ENCODE measurements at places on chromosomes 5 and 9.
A peak's percentile ranks its signal among the peaks of the same experiment; 100 is the strongest.

GRCh38 chr5:56961746-56962145 lies 9.8 kb upstream of the MIER3 start:
- no peak for DNase-seq
- peaks cover 70% of the 10 kb centered on the region for H3K27me3 ChIP-seq
- H3K36me3 ChIP-seq = no peaks in the 10 kb centered on the region
- H3K27ac ChIP-seq = no peak overlapping the region

DNA sequence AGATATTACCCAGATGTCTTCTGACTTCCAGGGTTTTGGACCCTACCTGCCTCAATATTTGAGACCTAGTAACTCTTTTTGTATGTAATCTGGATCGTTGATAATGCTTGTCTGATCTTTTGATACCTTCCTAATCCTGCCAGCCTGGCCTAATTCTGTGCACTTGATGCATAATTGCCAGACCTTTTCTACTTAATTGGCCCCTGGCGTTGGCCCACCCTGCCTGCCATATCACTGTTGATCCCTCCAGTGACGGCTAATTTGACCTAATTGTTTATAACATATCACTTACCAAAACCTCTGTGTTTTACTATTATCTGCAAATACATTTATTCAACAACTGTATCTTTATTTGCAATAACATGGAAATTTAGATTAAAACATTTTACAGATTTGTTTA lies 49.0 kb downstream of the SLC44A1 start:
- peaks cover 9% of the 10 kb centered on the region for H3K4me1 ChIP-seq
- no peak for DNase-seq
- no peaks in the 10 kb centered on the region for H3K36me3 ChIP-seq
- H3K4me3 ChIP-seq = no peak overlapping the region

GRCh38 chr5:68049053-68049713 lies 166.4 kb upstream of the PIK3R1 start:
- DNase-seq = no peak
- no peaks in the 10 kb centered on the region for H3K36me3 ChIP-seq
- no peak overlapping the region for H3K4me3 ChIP-seq
- H3K4me1 ChIP-seq = no peaks in the 10 kb centered on the region
- peaks cover 5% of the 10 kb centered on the region for H3K27me3 ChIP-seq

GRCh38 chr9:14573319-14573718 lies 119.9 kb downstream of the ZDHHC21 start:
- H3K4me3 ChIP-seq = no peak overlapping the region
- no peaks in the 10 kb centered on the region for H3K27me3 ChIP-seq
- no peak overlapping the region for H3K27ac ChIP-seq
- H3K4me1 ChIP-seq = no peaks in the 10 kb centered on the region
- no peak for DNase-seq
- peaks cover 3% of the 10 kb centered on the region for H3K36me3 ChIP-seq

DNA sequence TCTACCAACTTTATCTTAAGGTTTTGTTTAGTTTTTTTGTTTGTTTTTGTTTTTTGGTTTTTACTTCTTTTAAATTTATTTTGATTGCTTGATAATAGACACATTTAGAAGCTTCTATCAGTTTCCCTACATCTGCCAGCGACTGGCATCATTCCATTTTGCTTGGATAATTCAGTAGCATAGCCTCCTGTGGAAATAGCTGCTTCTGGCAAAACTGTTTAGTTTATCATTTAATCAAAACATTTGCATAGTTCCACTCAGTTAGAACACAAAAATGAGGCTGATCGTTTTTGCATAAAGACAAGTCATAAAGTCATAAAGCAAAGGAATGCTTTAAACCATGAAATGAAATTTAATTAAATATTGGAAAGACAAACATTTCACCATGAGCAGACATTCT lies 133.7 kb upstream of the NFIL3 start:
- no peak overlapping the region for H3K4me3 ChIP-seq
- peaks cover 16% of the 10 kb centered on the region for H3K27me3 ChIP-seq
- H3K36me3 ChIP-seq = no peaks in the 10 kb centered on the region
- no peak overlapping the region for H3K27ac ChIP-seq
- no peak for DNase-seq
- no peaks in the 10 kb centered on the region for H3K4me1 ChIP-seq

DNA sequence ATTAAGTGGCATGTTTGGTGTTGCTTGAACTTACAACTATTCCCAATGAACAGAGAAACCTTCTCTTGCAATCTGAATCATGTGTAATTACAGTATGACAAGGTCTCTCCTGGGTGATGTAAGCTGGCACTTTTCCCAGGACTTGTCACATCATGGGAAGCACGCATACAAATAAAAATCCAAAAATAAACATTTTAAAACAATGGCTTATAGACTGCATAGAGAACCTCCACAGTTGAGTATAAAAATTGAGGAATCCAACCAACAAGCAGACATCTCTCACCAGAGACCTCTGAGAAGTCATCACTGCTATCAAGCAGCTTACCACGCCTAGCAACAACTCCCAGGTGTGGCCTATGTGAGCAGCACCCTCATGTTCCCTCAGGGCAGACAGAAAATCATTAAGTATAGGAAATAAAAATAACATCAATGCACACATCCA lies 3.9 kb downstream of the MLLT3 start:
- peaks cover 58% of the 10 kb centered on the region for H3K4me1 ChIP-seq
- peak; percentile 25 for DNase-seq
- peak overlapping the region; percentile 98 for H3K4me3 ChIP-seq
- peak overlapping the region; percentile 65 for H3K27ac ChIP-seq
- H3K27me3 ChIP-seq = no peaks in the 10 kb centered on the region

GRCh38 chr9:100011062-100011681 lies 87.6 kb downstream of the ERP44 start:
- H3K4me1 ChIP-seq = no peaks in the 10 kb centered on the region
- DNase-seq = peak; percentile 58
- peaks cover 13% of the 10 kb centered on the region for H3K36me3 ChIP-seq
- no peaks in the 10 kb centered on the region for H3K27me3 ChIP-seq
- H3K27ac ChIP-seq = no peak overlapping the region
- no peak overlapping the region for H3K4me3 ChIP-seq

GRCh38 chr9:133518200-133518599 lies 6.6 kb downstream of the MYMK start:
- no peaks in the 10 kb centered on the region for H3K36me3 ChIP-seq
- no peak overlapping the region for H3K4me3 ChIP-seq
- H3K27ac ChIP-seq = no peak overlapping the region
- H3K4me1 ChIP-seq = no peaks in the 10 kb centered on the region

DNA sequence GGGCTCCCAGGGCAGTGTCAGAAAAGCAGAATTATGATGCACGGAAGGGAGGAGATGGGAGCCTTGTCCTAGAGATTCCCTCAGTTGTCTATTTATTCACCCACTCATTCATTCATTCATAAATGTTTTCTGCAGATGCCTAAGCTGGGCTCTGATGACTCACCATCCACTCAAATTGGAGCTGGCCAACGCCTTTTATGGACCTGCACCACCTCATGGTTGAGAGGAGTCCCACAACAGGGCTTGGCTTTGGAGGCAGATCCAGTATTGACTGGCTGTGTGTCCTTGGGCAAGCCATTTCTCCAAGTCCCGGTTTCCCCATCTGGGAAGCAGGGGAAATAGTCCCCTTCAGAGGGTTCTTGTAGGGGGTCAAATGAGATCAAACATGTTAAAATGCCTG lies 227.8 kb downstream of the MELK start:
- H3K27me3 ChIP-seq = peaks cover 19% of the 10 kb centered on the region
- no peaks in the 10 kb centered on the region for H3K36me3 ChIP-seq
- no peak overlapping the region for H3K27ac ChIP-seq
- H3K4me1 ChIP-seq = no peaks in the 10 kb centered on the region
- H3K4me3 ChIP-seq = no peak overlapping the region
- DNase-seq = no peak
